Renal cortical epithelial cell (primary cell): ENCODE measurements at places on chromosomes 3 and 15.

GRCh38 chr3:32321095-32321790 lies 70.4 kb upstream of the CMTM7 start:
- no peak for DNase-seq

DNA sequence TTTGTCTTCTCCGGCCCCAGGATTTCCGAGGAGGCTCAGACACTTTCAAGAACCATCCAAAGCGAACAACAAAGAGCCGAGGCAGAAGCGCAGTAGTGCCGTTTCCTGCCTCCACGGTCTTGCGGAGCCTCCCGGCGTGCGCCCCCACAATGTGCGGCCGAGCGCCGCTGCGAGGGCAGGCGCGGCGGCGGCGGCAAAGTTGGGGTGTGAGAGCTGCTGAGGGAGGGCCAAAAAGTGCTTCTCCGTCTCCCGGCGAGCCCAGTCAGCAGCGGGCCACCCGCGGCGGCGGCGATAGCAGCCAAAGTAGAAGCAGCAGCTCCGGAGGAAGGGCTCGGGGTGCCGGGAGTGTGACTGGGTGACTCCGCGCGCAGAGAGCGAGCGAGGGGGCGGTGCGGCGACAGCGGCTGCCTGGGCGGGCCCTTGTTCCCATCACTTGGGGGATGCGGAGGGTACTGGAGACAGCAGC lies 749.1 kb downstream of the ROBO1 start:
- no peak for DNase-seq

GRCh38 chr3:100972867-100973266 lies 20.4 kb downstream of the ABI3BP start:
- peak; percentile 84 for DNase-seq

GRCh38 chr15:39426552-39427532 lies 154.0 kb upstream of the THBS1 start:
- peak; percentile 62 for DNase-seq

DNA sequence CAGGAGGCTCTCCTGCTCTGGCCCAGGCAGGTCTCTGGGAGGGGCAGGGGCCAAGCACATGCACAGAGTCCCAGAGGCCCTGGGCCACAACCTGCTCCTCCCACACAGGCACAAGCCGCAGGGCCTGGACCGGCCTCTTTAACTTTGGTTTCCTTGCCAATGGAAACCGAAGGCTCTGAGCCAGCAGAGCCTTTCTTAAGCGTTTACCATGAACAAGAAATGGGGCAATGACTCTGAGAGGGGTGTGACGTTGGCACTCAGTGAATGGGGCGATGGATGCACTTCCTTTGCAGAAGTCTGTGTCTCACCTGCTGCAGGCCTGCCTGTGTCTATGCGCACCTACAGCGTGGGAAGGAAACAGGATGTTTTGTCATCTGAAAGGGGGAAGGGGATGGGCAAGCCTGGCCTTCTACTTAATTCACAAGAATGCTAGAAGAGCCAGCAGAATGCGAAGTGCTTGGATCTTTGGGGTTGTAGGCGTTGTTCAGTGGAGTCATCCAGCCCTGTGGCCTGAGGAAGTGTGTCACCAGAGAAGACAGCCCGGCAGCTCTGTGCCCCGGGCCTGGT lies 41.8 kb downstream of the IFT122 start:
- no peak for DNase-seq

DNA sequence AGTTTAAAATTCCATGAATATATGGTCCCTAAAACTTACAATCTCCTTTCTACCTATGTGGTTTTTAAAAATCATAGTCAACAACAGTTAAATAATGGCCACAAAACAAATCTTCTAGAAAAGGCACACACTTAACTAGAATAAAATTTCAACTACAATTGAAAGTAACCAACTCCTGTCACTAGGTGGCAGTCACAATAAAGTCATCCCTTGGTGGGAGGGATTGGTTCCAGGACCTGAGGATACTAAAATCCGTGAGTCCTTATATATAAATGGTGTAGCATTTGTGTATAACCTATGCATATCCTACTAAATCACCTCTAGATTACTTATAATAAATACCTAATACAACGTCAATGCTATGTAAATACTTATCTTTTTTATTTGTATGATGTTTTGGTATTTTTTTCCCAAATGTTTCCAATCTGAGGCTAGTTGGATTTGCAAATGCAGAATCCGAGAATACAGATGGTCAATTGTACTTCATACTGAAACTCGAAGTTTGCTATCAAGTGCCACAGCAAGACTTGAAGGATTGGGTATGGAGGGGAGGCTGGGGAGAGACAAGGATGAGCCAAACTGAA lies 172.6 kb downstream of the FMN1 start:
- peak; percentile 63 for DNase-seq

GRCh38 chr3:23405081-23405480 lies 202.0 kb downstream of the UBE2E2 start:
- DNase-seq, result no peak

DNA sequence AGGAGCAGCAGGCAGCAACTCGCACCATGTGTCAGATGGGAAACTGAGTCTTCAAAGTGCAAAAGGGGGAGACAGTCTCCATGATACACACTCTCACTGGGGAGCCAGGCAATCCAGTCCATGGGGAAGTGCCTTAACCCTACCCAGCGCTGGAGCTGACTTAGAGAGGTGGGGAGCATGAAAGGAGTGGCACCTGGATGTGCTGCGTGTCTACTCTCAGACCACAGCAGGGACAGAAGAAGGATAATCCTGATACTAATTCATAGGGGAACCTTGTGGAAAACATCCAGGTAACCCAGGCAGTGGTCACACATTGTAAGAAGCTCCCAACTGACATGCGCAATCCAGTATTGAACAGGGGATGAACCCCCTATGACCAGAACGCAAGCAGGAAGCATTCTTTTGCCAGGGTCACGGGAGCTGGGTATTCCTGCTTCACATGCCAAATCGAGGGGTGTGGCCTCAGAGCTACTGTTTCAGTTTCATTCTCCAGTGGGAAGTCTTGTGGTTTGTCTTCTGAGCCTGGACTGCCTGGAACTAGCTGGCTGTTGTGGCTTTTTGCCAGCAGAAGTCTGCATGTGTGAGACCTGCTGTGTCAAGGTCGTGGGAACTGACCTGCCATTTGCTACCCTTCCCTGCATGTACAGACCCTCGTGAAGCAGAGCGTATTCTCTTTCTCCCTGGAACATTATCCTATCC lies 367.6 kb upstream of the NDN start:
- no peak for DNase-seq

GRCh38 chr15:90479656-90480055 lies 50.1 kb upstream of the CRTC3 start:
- DNase-seq, result peak; percentile 36

- DNase-seq, result no peak
These were observed 10.4 kb upstream of the FBXL22 start for GRCh38 chr15:63586790-63587189.

DNA sequence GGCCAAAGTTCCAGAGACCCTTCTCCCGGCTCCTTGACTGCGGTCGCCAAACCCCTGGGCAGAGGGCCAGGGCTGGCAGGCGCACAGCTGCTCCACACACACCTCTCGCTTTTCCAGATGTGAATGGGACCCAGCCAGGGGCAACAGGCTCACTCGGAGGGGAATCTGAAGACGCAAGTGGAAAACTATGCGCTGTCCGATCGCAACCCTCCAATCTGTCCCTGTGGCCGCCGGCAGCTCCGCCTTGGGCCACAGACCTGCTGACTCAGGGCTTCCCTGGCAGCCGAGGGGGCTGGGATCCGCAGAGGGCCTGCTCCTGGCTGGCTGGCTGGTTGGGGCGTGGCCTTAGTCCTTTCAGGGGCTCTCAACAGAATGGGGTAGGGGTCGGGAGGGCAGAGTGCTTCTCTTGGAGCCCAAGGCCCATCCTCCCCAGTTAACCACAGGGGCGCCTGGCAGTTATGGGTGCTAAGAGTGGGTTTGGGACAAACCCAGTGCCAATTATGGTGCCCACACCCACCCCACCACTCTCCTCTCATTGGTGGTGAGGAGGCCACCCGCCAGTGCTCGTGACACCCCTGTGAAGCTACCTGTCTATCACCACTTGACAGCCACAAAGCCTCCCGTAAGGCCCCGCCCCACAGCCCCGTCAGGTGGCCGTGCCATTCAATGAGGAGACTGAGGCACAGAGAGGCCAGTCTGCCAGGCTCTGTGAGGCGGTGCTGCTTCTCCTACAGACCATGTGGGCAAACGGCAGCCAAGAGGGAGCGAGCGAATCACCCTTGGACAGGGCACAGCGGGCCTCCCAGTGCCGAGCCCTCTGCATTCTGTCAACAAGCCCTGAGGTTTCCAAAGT lies 53.8 kb downstream of the IQSEC1 start:
- peak; percentile 35 for DNase-seq

DNA sequence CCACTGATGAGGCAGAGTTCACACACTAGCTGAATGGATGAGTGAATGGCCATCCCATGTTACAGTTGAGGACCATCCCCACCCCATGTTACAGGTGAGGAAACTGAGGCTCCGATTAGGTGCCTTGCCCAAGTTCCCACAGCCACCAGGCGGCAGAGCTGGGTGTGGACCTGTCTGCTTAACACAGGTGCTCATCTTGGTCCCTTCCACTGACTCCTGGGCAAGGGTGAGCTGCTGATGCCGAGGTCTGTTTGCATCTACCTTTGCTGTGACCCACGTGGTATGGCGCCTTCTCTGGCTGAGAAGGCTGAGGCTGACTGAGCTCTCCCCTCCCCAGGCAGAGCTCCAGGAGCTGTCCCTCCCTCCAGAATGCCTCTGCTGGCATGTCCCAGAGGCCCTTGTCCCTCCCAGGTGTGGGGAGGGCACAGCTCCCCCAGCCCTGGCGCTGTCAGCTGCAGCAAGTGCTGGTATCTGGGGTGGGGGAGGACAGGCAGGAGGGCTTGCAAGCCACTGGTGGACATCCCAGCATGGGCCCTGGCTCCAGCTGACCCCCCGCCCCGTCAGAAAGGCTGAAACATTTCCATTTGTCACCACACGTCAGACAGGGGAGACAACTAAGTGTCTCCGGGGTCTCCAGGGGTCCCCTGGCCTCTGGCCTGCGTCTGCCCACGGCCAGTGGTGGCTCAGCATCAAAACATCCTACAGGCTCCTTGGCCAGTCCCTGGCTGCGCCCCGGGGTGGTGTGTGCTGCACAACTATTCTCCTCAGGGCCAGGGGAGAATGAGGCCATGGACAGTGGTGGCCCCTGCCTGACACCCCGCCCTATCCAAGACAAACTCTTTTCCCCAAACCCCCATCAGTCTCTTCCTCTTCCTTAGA lies 105.4 kb downstream of the ADCY5 start:
- no peak for DNase-seq

DNA sequence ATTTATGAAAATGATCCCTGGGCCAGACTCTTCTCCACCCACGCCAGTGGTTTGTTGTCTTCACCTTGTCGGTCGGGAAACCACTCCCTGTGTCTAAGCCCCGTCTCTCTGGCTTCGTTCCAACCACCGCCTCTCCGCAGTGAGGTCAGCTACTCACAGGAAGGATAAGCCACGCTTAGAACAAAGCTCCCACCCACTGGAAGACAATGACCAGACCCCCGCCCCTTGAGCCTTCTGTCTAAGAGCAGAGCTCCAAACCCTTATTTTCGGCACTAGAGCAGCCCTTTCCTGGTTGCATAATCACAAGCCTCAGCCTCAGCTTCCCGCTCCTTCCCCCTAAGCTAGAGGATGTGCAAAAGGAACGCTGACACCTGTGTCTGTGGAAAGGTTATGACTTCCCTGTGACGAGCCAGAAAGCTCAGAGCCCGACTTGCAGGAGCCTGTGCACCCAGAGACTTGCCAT lies 114.9 kb upstream of the MEF2A start:
- DNase-seq, result peak; percentile 25

DNA sequence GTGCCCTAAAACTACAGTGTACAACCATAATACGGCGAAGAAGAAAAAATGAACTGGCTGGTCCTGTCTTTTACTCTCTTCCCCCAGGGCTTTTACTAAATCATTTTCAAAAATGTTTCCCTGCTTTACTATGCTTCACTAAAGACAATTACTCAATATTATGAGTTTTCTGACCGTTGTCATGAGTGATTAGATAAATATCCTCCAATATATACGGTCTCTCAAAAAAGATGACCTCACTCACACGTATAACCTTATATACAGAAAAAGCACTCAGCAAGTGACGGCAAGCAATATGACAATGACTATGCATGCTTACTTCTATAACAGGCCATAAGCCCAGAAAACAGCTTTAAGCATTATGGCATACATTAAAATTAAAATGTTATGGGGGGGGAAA lies 60.5 kb downstream of the TBL1XR1 start:
- DNase-seq, result no peak

GRCh38 chr15:63763476-63764123 lies 70.1 kb downstream of the HERC1 start:
- peak; percentile 19 for DNase-seq

- DNase-seq, result no peak
These were observed 373.4 kb downstream of the EPHA6 start for GRCh38 chr3:97187771-97188170.

DNA sequence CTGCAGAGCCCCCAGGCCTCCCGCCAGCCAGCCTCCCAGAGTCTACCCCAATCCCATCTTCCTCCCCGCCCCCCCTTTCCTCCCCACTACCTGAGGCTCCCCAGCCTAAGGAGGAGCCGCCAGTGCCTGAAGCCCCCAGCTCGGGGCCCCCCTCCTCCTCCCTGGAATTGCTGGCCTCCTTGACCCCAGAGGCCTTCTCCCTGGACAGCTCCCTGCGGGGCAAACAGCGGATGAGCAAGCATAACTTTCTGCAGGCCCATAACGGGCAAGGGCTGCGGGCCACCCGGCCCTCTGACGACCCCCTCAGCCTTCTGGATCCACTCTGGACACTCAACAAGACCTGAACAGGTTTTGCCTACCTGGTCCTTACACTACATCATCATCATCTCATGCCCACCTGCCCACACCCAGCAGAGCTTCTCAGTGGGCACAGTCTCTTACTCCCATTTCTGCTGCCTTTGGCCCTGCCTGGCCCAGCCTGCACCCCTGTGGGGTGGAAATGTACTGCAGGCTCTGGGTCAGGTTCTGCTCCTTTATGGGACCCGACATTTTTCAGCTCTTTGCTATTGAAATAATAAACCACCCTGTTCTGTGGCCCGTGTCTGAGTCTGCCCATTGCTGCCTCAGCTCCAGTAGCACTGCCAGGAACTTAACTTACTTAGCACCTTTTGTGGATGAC lies 32.2 kb downstream of the PTPN23 start:
- DNase-seq, result no peak

DNA sequence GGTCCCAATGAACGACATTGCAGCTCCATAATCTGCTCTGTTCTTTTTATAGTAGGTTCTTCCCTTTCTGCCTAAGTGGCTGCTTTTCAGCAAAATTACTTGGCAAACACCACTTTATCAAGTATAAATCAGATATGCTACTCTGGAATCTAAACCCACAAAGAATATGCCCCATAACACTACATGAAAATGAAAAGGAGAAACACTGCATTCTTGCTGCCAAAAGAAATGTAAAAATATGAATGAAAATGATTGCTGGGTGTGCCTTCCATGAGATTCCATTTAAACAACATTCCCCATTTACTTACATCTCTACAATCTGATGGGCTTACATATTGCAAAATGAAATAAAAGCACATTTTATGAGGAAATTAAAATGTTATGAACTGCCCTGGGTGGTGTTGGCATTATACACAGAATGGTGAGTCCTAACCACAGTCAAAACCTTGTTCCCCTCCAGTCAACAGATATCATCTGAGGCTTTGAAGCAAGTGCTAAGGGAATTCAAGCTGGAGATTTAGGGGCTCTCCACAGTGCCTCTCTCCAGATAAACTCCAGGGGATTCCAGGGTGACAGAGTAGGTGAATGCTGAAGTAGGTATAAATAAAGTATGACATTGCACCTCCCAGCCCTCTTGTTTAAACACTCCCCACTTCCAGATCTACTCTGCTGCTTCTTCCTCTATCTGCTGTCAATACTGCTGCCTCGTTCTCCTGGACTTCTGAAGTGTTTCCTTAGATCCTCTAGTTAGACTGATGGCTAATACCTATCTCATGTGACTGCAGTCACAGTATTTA lies 136.5 kb downstream of the RORA start:
- DNase-seq, result no peak

GRCh38 chr3:109050591-109051167 lies 67.3 kb downstream of the MORC1 start:
- DNase-seq, result peak; percentile 28
